NCI-H748 treated with DMSO at 0.1 percent for 48 hours (cell line): ENCODE measurements at places on chromosomes 16 and 17.

DNA sequence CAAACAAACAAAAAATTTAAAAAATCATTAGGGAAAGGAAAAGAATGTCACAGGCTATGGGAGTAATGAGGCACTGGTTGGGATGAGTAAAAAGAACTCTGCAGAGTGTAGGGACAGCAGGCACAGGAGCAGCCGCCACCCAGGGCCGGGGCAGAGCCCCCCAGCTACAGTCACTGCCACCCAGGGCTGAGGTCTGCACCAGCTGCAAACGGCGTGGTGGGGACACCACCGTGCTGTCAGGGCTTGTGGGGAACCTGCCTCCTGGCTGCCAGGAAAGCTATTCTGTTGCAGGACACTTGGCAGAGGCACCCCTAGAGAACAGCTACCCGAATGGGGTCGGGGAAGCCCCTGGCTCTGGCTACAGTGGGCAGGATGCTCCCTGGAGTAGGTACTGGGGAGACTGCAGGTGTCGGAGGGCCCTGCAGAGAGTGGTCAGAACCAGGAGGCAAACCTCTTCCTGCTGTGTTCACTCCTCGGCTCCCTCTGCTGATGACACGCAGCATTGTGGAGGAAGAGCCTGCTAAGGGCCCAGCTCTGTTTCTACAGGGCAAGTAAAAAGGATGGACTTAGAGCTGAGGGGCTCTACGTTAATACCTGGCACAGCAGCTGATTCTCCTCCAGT is 32.3 kb upstream of the CAPN15 start:
- DNase-seq, result no peak

DNA sequence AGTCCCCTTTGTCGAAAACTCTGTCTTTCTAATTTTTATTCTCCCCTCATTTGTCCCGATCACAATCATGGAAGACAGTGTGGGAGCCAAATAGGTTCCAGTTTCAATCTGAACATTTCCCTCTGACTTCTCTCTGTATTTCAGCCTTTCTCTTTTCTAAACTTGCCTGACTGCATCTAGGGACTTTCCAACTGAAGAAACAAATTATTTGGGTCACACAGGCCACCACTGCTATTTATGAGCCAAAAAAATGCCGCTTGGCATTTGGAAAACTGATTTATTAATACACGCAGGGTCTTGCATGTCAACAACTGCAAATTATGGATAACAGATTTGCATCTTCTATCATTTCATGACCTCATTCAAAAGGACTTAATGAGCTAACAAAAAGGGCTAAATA is 55.2 kb upstream of the ELAC2 start:
- no peak for DNase-seq

DNA sequence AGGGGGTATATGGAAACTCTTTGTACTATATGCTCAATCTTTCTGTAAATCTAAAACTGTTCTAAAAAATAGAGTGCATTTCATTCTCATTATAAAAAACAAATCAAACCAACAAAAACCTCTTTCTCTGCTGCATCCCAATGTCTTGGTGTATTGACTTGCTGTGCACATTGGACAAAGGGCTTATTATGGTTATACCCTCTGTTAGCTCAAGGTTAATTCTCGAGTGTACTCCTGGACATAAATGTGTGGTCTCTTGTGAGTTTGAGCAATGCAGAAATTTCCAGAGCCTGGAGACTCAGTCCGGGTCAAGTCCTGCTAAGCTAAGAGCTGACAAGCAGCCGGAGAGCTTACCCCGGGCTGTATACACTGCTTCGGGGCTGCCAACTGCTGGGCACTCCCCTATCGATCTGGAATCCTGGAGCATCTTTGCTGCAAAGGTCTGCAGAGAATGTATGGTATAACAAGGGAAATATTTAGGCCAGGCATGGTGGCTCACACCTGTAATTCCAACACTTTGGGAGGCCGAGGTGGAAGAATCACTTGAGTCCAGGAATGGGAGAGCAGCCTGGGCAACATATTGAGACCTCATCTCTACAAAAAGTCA is 66.2 kb upstream of the BRD7 start:
- DNase-seq, result no peak

DNA sequence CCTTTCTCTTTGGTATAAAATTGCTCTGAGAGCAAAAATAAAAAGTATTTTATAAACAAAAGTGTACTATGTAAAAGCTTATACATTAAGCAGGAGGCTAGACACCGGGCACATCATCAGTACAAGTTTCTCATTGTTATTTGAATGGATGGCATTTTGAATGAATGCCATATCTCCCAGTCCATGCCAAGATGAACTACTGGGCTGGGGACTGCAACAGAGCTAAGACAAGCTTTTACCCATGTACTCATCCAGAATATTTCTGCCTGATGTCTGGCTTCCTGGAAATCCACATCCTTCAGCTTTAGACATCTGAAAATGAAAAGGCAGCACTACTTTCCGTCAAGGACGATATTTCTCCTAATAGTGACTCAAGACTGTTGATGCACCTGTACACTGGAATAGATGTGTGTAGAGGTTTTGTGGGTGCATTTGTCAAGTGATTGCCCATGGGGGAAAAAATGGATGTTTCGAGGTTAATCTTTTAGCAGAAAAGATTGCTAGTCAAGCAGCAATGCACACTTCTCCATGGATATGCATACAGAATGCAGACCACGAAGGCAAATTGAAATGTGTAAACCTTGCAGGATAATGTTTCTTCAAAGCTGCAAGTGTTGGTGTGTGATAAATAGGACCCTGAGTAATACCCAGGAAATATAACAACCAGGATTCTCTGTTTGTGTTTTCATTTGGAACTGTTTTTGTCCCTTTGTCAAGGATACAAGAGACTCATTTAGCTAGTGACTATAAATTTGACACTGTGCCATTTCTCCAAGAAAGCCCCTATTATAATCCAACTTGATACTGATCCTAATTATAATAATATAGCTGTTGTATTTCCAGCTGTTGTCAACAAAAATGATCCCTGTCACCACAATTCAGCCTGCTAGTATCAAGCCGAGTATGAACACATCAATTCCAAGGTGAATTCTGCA is 173.8 kb downstream of the CDH8 start:
- no peak for DNase-seq

GRCh38 chr17:76383546-76384221 is 725 bp upstream of the SPHK1 start:
- DNase-seq, result no peak

GRCh38 chr16:28477311-28477920 is 5.3 kb upstream of the NPIPB7 start:
- DNase-seq, result no peak

- DNase-seq, result no peak
These were observed 5.7 kb upstream of the DHX8 start for GRCh38 chr17:43477832-43478634.

DNA sequence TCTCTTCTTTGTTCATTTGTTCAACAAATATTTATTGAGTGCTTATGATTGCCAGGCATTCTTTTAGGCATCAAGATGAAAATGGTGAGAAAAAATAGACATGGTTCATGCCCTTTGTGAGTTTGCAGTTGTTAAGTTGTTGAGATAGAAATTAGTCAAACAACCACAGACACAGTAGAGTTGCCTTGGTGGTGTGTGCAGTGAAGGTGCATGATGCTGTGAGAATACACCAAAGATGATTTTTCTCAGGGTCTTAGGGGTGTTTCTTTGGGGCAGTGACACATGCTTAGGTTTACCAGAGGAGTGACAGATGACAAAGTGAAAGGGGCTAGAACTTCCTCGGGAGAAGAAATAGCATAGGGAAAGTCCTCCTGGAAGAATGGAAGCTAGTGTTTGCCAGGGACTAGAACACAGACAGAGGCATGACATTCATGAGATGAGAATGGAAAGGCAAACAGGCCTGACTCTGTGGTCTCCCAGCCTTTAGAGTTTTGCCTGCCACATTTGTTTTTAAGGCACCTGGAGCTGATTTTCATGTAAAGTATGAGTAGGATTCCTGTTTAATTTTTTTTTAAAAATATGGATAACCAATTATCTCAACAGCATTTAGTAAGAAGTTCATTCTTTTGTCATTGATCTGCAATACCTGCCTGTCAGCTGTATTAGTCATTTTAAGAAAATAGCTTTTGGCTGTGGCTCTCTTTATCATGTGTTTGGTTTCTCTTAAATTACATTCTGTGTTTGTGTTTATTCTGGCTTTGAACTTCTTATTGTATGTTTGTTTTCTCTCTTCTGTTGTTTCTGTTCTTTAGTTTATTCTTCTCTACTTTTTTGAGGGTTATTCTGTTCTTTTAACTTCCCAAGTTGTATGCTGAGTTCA is 36.6 kb downstream of the CYLD start:
- no peak for DNase-seq

- no peak for DNase-seq
These were observed 358.5 kb upstream of the PMFBP1 start for GRCh38 chr16:72530434-72530833.

- DNase-seq, result peak; percentile 25
These were observed 147.9 kb upstream of the MON1B start for GRCh38 chr16:77043076-77043475.

GRCh38 chr17:40506786-40507185 is 5.4 kb upstream of the TNS4 start:
- no peak for DNase-seq

GRCh38 chr17:27566671-27567562 is 64.1 kb upstream of the LGALS9 start:
- no peak for DNase-seq

GRCh38 chr16:69613378-69614154 is 47.8 kb downstream of the NFAT5 start:
- DNase-seq, result no peak

GRCh38 chr17:71978435-71978834 is 142.4 kb upstream of the SOX9 start:
- DNase-seq, result no peak

GRCh38 chr17:60094754-60095153 is 16.0 kb upstream of the HEATR6 start:
- no peak for DNase-seq

DNA sequence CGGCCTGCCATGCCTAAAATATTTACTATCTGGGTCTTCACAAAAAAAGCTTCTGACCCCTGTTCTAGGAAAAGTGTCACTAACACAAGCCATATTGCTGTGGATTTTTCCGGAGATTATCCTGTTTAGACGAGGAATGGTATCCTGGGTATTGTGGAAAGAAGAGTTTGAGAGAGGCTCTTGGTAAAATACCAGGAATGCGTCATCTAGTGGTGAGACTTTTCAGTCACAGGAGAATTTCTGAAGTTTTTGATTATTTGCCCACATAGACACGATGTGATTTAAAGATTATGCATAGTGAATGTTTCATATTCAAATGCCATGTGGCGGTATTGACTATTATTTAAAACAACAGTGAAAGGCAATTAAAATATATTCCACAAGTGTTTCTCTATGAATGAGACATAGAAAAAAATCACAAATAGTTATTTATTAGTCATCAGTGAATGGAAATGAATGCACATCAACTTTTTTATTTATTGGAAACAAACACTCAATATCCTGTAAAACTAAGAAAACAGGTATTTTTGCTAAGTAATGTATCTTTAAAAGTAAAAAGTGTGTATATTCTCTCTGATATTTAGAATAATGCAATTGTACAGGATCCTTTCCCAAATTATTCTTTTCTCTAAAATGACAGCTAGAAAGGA is 7.8 kb downstream of the KRT28 start:
- DNase-seq, result peak; percentile 5

- no peak for DNase-seq
These were observed 18.5 kb downstream of the AKTIP start for GRCh38 chr16:53484542-53484941.

- DNase-seq, result no peak
These were observed 631 bp downstream of the RETREG3 start for GRCh38 chr17:42608305-42609181.

DNA sequence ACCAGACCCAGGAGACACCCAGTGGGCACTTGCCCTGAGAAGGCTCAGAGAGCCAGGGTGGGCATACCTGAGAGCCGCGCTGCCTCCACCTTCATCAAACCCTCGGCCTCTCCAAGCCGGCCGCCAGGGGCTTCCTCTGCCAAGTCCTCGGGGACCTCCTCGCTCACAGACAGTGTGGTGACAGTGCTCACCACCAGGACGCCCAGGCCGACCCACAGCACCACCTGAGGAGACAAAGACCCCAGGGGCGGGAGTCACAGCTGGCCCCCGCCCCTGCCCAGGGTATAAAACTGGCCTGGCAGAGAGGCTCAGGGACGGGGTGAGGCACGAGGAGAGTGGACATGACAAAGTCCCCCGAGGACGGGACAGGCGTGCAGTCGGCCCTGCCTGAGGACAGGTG is 21.1 kb downstream of the NDUFAF8 start:
- no peak for DNase-seq

GRCh38 chr17:48440669-48441068 is 10.7 kb upstream of the SKAP1 start:
- DNase-seq, result no peak

DNA sequence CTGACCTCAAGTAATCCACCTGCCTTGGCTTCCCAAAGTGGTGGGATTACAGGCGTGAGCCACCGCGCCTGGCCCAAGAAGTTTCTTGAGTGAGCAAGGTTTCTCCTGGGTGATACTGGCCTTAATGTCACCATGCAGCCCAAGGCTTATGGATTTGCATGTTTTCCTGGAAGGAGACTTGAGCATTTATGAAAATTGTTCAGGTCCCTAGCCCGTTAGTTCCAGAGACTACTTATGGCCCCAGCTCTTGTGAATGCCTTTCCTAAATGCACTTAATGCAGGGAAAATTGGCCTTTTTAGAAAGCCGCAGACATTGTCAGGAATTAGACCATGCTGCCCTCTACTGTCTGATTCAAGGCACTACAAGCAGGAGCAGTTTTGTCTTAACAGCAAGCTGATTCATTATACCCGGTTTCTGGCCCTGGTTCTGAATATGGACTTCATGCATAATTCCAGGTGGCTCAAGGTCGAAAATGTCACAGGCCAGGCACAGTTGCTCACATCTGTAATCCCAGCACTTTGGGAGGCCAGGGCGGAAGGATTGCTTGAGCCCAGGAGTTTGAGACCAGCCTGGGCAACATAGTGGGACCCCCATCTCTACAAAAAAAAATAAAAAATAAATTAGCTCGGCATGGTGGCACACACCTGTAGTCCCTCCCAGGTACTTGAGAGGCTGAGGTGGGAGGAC is 91.3 kb downstream of the SNX29 start:
- DNase-seq, result peak; percentile 60

GRCh38 chr17:82009413-82009812 is 13.3 kb downstream of the CENPX start:
- DNase-seq, result no peak

- DNase-seq, result no peak
These were observed 103.9 kb upstream of the CREBBP start for GRCh38 chr16:3984111-3985060.

GRCh38 chr17:78915872-78916632 is 9.1 kb downstream of the TIMP2 start:
- DNase-seq, result no peak
